ENCODE measurements at places on chromosomes 6 and 20.
A peak's percentile ranks its signal among the peaks of the same experiment; 100 is the strongest.

DNA sequence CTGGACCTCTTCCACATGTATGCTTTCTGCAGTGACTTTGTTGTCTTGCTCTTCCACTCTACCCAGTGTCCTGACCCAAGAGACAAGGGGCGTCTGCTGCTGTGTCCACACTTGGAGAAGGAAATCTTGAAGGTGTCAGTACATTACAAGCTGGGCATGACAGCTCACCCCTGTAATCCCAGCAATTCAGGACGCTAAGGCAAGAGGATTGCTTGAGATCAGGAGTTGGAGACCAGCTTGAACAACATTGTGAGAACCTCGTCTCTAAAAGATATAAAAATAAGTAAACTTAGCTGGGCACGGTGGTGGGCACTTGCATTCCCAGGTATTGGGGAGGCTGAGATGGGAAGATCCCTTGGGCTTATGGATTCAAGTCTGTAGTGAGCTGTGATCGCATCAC lies 5.8 kb upstream of the HLA-B start:
- DNase-seq = no peak

DNA sequence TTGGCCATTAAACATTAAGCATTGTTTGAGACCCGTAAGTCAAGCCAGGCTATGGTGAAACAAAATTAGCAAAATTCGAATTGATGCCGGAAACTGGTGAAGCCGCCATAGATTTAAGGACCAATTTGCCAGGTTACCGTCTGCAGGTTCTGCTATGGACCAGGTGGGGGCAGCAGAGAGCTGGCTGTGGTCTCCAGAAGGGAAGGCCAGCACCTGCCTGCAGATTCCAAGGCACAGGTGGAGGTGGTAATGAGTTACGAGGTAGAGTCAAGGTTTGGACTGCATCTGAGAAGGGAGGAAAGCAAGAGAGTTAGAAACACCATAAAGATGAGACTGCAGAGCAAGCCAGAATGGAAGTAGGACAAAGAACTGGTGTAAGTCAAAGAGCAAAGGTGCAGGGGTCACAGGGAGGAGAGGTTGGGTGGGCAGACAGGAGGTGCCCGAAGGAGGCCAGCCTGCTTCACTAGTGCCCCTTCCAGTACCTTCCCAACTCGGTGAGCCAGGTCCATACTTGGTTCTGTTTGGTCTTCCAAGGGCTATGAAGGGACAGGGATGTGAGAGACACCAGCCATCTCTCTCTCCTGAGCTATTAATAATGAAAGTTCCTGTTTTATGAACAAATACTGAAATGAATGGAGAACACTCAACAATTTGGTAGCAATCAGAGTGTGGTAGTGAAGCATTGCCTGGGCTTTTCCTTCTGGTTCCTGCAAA lies 131.6 kb upstream of the ESR1 start:
- no peak for DNase-seq

DNA sequence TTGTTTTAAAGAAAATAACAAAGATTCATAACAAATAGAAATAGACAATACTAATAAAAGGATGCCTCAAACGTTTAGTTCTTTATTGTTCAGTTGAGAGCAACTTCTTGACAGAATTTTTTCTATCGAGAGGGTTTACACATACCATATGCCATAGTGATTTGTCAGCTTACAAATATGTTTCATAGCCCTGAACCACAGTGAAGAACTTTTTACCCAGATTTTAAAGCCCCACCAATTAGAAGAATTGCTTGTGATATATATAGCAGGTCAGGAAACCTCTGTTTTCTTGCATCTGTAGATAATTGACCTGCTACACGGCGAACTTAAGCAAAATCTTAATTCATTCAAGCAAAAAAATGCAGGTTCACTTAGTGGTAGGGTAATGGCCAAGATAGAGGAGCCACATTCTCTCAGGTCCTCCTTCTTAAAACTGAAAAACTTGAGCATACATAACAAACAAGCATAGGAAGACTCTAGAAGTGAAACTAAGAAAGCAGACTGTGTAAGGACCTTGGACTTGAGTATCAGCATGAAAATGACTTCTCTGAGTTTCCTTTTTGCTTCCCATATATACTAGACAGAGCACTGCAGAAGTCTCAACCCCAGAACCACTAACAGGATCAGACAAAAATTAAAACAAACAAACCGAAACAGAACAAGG lies 39.5 kb downstream of the CRISP1 start:
- DNase-seq = no peak

- DNase-seq = peak; percentile 98
Observed at GRCh38 chr20:47379433-47380150, 23.1 kb upstream of the ZMYND8 start.

DNA sequence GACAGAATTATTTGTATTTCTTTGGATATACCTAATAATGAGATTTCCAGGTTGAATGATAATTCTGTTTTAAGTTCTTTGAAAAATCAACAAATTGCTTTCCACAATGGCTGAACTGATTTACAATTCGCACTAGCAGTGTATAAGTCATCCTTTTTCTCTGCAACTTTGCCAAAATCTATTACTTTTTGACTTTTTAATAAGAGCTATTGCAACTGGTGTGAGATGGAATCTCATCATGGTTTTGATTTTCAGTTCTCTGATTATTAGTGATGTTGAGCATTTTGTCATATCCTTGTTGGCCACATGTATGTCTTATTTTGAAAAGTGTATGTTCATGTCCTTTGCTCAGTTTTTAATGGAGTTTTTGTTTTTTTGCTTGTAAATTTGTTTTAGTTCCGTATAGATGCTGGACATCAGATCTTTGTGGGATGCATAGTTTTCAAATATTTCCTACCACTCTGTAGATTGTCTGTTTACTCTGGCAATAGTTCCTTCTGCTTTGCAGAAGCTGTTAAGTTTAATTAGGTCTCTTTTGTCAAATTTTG lies 409.8 kb upstream of the CITED2 start:
- no peak for DNase-seq

DNA sequence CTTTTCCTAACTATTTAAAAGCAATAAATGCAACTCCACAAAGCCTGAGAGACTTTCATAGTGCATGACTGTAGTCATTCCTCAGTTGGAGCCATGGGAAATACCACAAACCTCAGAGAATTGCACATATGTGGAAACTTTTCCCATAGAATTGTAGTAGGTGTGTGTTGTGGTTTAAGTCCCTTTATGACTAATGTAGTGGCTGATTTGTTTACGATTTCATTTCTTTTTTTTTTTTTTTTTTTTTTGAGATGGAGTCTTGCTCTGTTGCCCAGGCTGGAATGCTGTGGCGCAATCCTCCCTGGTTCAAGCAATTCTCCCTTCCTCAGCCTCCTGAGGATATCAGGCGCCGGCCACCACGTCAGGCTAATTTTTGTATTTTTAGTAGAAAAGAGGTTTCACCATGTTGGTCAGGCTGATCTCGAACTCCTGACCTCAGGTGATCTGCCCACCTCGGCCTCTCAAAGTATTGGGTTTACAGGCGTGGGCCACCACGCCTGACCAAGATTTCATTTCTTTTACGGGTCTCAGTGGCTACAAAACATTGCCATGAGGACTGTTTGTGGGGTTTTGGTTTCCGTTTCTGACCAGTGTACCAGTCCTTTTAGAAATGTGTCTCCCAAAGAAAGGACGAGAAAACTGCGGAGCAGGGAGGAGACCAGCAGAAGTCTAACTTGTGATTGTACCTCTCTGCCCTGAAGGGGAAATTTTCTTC lies 212.1 kb upstream of the MARCKS start:
- peak; percentile 99 for DNase-seq

DNA sequence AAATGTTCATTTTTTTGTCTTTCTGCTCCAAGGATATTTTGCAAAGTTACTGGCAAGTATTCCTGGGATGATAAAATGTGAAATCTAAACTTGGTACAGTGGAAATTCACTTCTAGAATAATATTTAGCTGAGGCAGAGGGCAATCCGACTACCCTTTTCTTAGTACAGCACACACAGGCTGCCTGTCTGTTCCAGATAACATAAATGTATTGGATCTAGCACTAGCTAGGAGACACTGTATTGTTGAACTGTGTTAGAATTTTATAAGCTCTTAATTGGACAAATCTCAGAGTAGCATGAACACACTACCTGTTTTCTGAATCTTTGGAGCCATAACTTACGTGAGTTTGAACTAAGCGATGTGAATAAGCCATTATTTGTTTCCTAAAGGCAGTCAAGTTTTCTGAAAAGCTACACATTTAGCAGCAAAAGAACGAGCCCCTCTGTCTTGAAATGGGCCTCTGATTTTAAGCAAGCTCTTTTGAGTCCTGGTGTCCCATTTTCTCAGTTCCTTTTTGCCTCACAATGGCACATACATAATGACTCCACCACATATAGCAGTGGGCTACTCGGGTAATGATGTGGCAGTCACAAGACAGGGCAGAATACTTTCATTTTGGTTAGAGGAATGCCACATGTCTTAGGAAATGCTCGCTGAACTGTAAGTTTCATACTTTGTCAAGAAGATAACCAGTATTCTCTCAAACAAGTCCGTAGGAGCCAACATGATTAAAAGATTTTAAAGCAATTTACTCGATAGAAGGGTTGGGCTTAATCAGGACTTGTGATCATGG lies 116.5 kb upstream of the ESR1 start:
- DNase-seq = peak; percentile 27

DNA sequence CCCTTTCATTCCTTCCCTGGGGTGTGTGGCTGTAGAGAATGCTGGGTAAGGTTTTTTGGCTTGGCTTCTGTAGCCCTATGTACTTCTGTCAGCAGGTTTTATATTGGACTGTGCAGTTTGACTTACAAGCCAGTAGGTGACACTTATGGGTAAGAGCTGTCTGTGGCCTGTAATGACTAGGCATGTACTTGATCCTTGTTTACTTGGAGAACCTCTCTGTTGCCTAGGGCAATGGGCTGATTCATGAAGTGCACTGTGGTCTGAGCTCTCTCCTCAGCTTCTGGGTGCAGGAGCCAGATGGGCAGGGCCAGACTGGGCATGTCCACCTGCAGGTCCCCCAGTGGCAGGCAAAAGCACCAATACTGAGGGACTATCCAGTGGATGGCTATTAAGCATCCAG lies 544.6 kb downstream of the ADGRB3 start:
- DNase-seq = no peak

- DNase-seq = no peak
Observed at GRCh38 chr6:168666170-168666569, 225.2 kb downstream of the SMOC2 start.

- DNase-seq = no peak
Observed at GRCh38 chr6:137581019-137581707, 87.0 kb upstream of the OLIG3 start.

GRCh38 chr6:131819572-131820124 lies 11.8 kb downstream of the ENPP1 start:
- peak; percentile 97 for DNase-seq

GRCh38 chr6:53244399-53244931 lies 95.8 kb upstream of the GCM1 start:
- DNase-seq = no peak

- DNase-seq = no peak
Observed at GRCh38 chr6:6697620-6698019, 109.1 kb downstream of the LY86 start.

DNA sequence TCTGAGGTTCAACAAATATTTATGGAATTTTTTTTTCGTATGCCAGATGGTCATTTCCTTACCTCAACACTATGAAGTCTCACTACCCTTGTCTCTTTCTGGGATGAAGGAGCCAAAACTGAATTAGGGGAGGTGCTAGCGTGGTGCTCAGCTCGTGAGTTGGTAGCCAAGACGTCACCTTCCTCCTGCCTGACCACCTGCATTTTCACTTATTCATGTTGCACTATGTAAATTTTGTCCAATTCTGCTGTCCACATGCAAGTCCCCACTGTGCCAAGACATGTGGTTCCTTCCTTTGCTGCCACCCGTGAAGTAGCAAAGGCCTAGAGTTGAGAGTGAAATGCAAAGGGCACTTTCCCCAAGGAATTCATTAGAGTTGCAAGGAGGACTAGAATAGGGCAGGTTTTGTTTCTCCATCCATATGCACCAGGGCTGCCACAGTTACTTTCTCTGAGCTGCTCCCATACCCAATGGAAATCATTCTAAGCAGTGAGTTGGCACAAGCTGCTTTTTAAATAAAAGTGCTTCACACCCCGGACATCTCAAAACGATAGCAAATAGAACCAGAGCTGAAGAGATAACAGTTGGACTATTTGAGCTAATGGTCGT lies 591.3 kb upstream of the NOX3 start:
- no peak for DNase-seq

DNA sequence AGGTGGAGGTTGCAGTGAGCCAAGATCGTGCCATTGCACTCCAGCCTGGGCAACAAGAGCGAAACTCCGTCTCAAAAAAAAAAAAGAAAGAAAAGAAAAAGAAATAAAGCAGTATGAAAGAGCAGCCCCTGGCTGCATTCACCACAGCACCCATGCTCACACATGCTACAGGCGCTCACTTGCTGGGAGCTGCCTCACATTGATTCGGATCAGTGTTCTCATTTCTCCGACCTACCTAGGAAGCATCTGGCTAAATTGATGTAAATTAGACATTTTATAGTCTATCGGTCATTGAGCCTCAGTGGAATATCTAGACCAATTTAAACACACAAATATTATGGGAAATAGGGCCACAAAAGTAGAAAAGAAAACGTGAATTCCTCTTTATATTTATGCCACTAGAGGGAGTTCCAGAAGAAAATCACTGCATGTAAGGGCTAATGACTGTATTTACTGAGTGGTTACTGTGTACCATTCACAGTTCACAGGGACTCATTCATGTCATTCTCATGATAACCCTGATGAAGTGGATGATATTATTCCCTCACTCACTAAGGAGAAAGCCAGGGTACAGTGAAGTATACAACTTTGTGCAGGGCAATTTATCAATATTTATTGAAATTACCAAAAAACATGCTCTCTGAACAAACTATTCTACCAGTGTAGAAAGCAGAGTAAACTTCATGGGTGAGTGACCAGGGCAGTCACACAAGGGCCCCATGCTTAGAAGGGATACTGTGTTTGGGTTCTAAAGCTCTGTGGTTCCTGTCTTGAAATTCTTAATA lies 5.3 kb upstream of the MOG start:
- peak; percentile 19 for DNase-seq

DNA sequence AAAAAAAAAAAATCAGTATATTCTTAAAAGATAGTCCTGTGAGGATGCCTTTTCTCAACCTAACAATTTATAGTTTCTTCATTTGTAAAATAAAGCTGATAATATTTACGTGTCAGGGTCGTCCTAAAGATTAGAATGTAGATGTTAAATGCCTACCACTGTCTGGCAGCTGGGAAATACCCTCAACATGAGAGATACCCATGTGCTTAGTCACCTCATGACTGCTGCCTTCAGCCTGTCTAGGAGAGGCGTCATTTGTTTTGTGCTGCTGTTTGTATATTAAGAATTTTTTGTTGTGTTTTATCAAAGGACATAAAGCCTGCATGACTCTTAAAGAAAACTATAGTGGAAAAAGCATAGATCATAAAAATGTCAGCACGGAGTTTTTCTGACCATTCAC lies 9.5 kb downstream of the FAM120B start:
- DNase-seq = peak; percentile 23

DNA sequence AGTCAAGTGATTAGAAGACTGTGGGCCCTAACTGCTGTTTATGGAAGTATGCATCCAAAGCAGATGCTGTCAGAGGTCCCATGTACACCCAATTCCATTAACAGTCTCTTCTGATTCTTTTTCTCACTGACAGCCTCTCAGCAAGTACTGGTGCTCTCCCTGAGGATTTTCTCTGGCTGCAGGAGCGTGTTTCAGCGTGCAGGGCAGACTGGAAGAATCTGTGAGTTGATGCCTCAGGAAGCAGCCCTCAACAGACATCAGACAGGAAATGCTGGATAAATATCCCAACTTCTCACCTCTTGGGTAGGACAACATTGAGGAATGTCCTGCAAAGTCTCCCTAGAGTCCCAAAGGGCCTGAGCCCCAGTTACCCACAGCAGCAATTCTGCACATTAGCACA lies 40.8 kb downstream of the ANKEF1 start:
- DNase-seq = no peak
